Lung (tissue), 17 donors: ENCODE measurements at places on chromosomes 2 and 18.

- no peak for DNase-seq
Measured at GRCh38 chr2:43766006-43766405, 7.8 kb upstream of the DYNC2LI1 start.

- no peak for DNase-seq
Measured at GRCh38 chr2:234020332-234020731, 30.2 kb upstream of the SPP2 start.

- no peak for DNase-seq
Measured at GRCh38 chr2:15827001-15827400, 113.3 kb upstream of the MYCN start.

GRCh38 chr2:198309673-198310280, 505.4 kb downstream of the PLCL1 start:
- peak; percentile 59 for DNase-seq

DNA sequence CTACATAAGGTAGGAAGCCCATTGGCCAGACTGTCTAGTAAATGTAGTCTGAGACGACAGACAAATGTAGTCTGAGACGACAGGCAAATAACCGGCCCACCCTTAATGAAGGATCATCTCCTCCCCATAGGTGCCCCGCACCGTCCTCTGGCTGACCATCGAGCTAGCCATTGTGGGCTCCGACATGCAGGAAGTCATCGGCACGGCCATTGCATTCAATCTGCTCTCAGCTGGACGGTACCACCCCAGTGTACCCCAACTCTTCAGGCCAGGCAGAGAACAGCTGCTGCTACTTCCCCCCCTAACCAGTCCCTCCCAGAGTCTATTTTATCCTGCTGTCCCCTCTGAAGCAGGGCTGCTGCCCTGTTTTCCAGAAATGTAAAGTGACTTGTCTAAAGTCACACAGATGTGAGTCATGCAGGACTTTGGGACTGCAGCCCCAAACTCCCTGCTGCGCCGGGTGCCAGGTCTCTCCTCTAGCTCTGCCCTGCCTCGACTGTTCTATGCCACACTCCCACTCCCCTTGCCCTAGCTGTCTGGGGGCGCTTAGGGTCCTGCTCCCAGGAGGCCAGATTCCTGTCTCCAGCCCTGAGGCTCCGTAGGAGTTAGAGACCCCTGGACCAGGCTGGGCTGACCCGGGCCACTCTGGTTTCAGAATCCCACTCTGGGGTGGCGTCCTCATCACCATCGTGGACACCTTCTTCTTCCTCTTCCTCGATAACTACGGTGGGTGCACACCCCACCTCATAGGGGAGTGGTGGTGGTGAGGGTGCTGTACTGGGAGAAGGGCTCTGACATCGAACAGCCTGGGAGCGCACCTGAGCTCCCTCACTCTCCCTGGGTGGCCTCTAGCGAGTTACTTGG, 4.7 kb downstream of the SLC11A1 start:
- DNase-seq = no peak

DNA sequence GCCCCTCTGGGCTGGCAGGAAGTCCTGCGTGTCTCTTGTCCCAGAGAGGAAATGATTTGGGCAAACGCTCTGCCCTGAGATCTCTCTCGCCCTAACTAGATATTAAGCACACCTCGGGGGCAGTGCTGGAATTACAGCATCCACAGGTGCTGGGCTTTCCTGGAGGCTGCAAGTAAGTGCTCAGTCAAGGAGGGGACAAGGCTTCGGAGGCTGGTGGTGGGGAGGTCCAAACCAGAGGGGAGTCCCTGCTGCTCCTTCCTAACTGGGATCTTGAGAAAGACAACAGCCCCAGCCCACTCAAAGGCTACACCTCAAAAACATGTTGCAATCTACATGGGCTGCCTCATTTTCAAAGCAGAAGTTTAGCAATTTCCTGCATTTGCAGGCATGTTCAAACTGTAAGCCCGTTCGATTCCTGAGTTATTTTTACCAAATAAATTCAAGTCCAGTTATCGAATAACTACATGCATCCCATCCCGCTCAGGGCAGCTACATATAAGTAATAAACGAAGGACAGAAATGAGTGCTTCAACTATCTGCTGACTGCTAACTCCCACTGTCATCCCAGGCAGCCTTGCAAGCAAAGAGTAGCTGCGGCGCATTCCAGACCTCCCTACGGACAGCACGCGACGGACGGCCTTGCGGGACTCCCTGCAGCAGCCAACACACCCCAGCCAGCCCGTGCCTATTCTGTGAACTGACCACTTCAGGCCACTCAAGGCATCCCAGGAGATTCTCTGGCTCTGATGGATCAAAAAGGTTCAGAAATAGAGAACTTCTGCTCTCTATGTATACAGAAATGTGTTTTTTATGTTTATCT, 27.5 kb downstream of the ZNF516 start:
- peak; percentile 52 for DNase-seq

- DNase-seq = no peak
Measured at GRCh38 chr2:127041259-127041970, 65.5 kb downstream of the BIN1 start.

- DNase-seq = no peak
Measured at GRCh38 chr2:101796825-101797600, 99.5 kb downstream of the MAP4K4 start.

DNA sequence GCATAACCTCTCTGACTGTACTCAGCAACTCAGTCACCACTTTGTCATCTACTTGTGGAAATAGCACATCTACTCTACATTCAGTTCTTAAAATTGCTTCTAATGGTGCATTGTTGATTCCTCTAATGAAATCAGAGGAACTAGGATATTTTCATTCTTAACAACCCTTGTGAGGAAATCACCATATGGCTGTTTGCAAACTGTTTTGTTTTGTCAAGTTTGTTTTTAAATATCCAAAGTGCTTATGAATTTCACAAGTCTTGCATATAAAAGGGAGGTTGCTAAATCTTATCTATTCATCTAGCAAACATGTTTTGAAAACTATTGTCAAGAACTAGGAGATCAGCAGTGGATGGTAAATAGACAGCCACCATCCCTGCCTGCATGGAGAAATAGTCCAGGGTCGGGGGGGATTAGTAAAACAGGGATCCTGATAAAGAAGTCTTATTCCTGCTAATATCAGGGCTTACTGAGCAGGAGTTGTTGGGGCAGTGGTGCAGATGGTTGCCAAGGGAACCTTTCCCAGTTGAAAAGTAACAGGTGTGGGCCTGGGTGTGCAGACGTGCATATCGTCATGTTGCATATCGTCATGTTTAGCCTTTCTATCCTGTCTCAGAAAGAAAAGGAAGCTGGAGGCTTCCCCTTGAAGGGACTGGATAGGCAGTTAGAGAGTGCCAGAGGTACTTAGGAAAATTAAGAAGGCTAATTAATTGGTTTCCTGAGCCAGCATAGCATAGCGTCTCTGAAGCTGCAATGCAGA, 7.5 kb upstream of the MYO3B start:
- peak; percentile 61 for DNase-seq

DNA sequence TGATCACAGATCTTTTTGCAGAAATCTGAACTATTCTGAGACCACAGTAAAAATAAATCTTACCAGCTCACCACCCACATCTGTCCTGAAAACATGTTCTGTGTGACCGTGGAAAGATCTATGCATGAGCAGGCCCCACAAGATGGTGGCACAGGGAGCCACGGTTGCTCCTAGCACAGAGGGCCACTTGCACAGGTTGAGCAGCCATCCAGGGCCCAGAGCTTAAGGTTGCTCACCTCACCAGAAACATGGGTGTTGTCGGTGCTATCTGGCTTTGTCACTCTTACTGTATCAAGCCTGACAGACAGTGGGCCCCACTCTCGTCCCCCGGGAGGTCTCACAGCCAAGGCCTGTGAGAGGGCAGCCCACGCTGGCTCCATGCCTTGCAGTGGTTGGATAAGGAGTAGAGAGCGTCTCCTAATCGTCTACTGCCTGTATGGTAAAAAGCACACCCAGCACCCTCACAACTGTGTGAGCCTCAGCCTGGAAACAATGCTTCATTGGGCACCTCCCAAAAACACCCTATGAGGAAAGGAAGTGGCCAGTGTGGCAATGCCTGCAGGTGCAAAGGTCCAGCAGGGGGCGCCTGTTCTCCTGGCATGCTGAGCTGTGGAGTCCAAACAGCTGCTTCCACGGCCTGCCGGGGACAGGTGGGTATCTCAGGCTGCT, 19.6 kb downstream of the TUBB6 start:
- peak; percentile 34 for DNase-seq

DNA sequence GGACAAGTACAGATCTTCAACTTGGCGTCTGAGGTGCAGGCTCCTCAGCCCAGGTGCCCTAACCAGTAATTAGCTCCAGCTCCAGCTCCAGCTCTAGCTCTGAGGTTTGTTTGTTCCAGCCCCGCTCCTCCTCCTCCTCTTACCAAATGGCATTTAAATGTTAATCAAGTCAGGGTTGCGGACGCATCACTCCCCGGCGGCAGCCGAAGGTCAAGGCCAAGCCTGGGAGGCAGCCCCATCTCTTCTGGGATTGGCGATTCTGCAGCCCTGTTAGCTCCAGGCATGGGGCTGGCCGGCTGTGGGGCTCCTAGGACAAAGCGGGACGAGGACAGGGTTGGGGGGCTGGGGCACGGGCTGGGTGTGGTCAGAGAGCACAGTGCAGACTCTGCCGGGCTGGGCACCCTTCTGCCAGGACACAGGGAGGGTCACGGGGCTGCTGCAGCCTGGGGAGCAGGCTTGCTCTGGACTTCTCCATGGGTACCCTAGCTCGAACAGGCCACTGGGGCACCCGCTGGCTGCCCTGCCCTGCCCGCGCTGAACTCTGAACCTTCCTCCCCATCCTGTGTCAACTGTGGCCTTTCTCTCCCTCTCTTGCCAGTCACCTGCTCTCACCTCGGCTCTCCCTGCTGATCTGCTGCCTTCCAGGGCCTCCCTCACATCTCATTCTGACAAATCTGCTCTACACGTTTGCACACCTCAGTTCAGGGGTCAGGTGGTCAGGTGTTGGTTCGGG, 203.3 kb downstream of the CELF4 start:
- DNase-seq = no peak

- DNase-seq = no peak
Measured at GRCh38 chr2:159094173-159094737, 125.8 kb downstream of the TANC1 start.

DNA sequence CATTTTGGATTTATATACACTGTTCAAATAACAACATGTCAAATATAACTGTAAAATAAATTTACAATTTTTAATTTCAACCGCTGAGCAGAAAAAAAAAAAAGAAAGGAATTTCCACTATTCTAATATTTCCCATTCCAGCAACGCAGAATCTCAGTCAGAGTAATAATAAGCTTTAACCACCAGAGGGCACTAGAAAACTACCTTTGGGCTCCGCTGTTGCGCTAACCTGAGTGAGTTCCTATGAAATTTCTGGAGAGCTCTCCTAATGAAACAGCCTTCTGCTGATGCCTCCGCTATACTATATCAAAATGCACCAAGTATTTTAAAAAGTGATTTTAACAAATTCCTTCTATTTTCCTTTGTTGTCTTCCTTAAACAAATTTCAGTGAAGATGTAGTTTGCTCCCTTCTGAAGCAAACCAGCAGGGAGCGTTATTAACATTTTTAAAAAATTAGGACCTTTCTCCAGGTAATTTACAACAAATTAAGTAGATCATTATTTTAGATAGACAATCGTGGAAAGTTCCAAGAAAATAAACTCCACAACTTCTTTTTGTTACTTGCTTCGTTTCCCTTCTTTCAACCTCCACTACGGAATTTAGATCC, 23.0 kb downstream of the ERMN start:
- peak; percentile 31 for DNase-seq

GRCh38 chr2:22355816-22356433, 1029.1 kb upstream of the KLHL29 start:
- peak; percentile 67 for DNase-seq

- DNase-seq = no peak
Measured at GRCh38 chr2:238131761-238132462, 6.6 kb upstream of the KLHL30 start.

DNA sequence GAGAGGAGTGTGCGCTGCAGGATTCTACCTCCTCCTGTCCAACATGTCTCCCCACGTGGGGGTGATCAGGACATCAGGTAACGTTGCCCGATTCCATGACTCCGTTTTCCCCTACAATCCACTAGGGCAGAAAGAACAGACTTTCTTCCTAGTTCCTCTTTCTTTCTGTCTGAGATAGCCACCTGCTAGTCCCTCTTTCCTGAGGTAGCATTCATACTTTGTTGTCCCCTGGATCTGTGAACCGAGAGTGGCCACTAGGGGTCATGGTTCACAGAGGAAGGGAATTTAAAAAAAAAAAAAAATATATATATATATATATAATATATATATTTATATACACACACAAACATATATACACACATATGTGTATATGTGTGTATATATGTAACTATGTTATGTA, 210.0 kb upstream of the ZNF521 start:
- peak; percentile 20 for DNase-seq
